ENCODE measurements at places on chromosomes 5 and 9.

DNA sequence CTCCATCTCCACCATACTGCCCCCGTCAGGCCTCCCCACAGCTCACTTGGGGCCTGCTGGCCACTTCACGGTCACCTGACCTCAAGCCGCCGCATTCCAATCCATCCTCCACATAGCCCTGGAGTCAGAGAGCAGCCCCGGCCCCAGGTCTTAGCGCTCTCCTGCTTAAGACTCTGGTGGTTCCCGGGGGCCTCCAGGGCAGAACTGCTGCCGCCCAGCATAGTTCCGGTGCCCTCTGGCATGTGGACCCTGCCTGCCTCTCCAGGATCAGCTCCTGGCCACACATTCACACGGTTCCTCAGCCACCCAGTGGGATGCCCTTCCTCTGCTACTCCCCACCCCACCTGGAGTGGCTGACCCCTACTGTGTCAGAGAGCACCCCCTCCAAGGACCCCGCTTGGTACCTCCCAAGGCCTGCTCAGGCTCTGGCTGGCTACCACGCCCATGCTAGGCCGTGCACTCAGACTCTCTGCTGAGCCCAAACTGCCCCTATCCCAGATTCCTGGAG lies 8.7 kb downstream of the PHYKPL start:
- DNase-seq: no peak

GRCh38 chr5:10315824-10316509 lies 8.3 kb upstream of the CMBL start:
- no peak for DNase-seq

GRCh38 chr5:96177303-96177869 lies 215.7 kb upstream of the ELL2 start:
- DNase-seq: no peak

DNA sequence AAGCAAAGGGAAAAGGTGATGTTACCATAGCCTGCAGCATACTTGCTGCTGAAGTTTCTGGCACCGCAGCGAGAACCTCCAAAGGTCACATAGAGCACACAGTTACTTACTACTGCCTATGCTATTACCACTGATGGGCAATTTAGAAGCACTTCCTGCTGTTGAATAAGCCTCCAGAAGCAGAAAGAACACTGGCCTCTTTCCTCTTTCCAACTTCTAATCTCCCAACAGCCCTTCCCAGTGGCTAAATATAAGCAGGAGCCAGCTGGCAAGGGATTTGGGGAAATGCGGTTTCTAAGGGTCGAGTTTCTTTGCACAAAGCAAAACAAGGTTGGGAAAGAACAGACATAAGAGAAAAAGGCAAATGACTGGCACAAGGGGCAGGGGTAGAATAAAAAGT lies 669.2 kb upstream of the ACO1 start:
- no peak for DNase-seq

GRCh38 chr5:163535290-163535689 lies 29.9 kb downstream of the MAT2B start:
- no peak for DNase-seq

DNA sequence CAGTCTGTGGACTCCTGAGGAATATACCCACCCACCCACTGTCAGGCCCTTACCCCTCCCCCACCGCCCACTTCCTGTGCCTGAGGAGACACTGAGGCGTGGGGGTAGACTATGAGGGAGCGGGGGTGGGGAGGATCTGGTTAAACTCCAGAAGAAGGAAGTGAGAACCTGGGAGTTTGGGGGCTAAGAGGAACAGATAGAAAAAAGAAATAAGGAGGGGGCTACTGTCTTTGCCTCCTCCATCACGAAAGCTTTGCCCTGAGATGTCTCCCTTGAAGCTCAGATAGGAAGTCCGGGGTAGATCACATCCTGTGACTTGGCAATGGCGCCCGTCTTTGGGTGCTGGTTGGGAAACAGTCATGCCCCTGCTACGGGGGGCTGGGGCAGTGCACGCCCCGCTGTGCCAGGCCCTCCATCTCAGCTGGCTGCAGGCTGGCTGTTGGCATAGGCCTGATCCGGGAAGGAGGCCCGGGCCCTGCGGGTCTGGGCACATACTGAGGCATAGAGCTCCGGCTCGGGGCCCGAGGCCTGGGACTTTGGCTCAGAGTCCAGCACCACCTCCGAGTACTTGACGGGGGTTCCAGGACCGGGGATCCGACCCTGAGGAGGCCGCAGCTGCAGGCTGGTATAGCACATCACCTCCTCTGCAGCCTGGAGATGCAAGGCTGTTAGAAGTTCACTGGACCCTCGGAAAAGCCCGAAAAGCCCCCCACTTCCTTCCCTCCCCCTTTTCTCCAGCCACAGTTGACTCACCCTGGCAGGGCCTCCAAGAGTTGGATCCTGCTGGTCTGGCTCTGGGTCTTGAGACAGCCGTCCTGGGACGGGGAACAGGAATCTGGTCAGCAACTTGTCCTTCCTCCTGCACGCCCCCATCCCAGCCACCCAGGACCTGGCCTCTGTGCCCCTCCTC lies 1.0 kb downstream of the SIT1 start:
- DNase-seq: no peak
